Mammary epithelial cell (primary cell): ENCODE measurements at places on chromosomes 3 and 15. TPM values are rescaled to one million over a fixed set of nuclear protein-coding genes. Genes with fewer than 3 reads are reported as not detected.

Gene GATA2
- not detected for total RNA-seq

Gene TF
- total RNA-seq: 0.09 and 0.24 TPM in 2 replicates

Gene AMOTL2
- total RNA-seq: 144 TPM

Gene KBTBD13
- not detected in 2 replicates for total RNA-seq

Gene LRTM1
- total RNA-seq: not detected

Gene GOLGA8J
- total RNA-seq: not detected

Gene ARGFX
- not detected for total RNA-seq

Gene WDR93
- 0.17 TPM for total RNA-seq

Gene FGF12
- total RNA-seq: not detected

Gene ISLR
- 0.50 TPM for total RNA-seq

Gene PRR20G
- not detected for total RNA-seq

Gene RAB27A
- 25.9 and 37.2 TPM in 2 replicates for total RNA-seq

Gene ARL14
- 0.31 and 0.35 TPM in 2 replicates for total RNA-seq

Gene CIDEC
- total RNA-seq: 0.17 TPM

Gene IL5RA
- not detected for total RNA-seq

Gene ROBO2
- total RNA-seq: not detected in 2 replicates

Gene ANKUB1
- not detected in 2 replicates for total RNA-seq
